ENCODE measurements at places on chromosomes 6 and 20.

GRCh38 chr6:15673666-15674065 is 10.8 kb upstream of the DTNBP1 start:
- no peak for DNase-seq

DNA sequence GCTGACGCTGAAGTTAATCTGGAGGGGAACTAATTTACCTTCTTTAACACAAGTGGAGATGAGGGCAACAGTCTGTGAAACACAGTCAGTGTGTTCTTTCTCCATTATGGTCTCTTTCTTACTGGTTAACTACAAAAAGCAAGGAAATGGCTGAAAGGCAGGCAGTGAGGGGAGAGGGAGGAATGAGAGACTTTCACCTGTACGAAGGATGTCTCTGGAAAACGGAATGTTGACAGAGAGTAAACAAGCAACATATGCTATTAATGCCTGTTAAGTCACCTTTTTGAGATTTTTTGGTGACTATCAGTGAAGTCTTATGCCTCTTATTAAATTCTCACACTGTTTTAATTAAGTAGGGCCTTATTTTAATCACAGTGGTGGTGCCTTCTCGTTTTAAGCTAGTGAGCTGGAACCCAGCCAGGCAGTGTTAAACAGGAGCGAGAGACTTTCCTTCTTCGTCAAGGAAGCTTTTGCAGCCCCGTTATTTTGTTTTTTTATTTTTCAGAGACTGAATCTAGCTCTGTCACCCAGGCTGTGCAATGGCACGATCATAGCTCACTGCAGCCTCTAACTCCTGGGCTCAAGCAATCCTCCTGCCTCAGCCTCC is 165.6 kb downstream of the ATXN1 start:
- no peak for DNase-seq

GRCh38 chr20:60862601-60863000 is 389.5 kb upstream of the CDH4 start:
- no peak for DNase-seq

DNA sequence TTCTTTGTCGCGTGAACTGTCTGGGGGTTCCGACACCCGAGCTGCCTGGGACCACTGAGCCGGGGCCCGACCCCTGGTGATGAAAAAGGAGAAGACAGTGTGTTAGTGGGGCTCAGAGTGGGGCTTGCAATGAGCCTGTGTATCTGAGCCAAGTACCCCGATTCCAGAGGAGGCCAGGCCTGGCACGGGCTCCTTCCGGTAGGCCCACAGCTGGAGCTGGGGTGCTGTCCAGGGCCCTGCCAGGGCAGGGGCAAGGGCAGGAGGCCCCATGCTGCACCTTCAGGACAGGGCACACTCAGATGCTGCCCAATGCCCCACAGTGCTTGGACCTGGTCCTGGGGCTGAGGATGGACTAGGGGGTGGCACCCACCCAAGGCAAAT is 89.4 kb downstream of the TAF4 start:
- DNase-seq = no peak

DNA sequence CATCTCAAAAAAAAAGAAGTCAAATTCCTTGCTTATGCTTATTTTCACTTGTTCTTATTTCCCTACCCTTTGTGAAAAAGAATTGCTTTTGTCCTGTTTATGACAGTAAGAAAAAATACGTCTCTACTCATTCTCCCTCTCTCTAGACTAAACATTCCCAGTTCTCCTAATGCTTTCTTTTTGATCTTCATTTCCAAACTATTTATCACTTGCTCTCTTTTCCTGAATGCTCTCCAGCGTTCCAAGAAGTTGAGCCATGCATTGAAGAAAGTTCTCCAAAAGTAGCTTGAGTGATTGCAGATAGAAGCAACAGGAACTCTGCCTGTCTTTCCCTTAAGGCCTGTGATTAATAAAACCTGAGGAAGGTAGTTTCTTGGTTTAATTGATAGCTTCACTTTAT is 53.1 kb upstream of the TMEM170B start:
- no peak for DNase-seq

- DNase-seq = no peak
These were observed 78.6 kb downstream of the LINC00237 start for GRCh38 chr20:21027569-21027968.

DNA sequence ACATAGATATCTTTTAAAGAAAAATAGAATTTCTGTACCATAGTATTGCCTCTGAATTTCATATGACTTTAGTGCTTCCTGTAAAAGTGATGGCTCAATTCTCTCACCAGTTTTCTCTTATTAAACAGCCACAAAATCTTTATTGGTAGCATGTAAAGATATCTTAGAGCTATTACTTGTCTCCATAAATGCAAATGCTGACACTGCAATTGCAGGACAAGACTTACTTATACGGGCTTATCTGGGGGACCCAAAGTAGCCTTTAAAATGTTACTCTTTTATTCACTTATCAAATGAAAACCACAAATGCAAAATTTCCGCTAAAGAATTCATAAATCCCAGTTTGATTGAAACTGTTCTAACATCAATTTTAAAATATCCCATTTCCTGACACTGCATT is 287.1 kb upstream of the SPTLC3 start:
- DNase-seq = no peak

DNA sequence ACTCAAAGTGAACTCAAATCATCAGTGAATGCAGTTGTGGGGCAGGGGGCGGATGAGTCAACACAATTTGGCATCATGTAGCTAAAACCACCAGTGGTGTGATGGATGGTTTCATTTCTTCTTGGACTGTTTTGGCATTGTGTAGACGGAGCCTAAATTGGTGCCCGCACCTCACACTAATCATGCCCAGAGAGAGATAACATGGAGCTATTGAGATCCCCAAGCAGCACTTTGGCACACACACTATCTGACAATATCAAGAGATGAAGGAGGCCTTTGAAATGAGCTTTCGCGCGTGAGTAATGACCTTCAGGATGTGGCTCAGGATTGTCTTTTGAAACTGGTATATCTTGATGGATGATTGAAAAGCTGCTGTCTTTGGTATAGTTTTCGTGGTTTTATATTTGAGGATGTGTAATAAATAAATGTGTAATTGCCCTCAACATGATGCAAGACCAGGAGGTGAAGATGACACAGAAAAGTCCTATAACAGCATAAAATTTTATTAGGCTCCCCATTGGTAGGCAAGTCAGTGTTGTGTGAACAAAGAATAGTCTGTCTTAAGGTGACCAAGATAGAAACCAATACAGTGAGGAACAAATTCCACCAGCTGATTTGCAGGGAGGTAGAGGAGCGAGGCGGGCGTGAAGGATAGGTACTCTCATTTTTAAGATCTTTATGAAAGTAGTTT is 174.2 kb downstream of the TSHZ2 start:
- DNase-seq = no peak

DNA sequence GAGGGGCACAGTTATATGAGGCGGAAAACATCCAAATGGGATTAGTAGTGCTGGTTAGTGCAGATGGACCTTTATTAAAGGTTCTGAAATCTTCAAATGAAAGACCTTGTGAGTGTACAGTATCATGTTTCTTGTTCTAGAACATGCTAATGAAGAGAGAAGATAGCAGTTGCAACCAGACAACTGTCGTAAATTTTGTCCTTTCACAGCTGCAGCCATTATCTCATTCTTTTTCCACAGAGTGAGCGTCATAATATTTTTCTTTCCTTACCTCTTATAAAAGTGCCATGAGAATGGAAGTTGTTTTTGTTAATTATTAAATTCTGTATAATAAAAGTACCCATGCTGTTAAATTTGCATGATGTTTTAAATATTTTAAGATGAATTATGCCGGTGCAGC is 4.4 kb upstream of the C6orf163 start:
- DNase-seq = no peak

GRCh38 chr6:79005497-79005896 is 72.6 kb downstream of the PHIP start:
- no peak for DNase-seq

- DNase-seq = no peak
These were observed 188.8 kb downstream of the TMEM242 start for GRCh38 chr6:157134402-157135047.

Measured in non-pigmented ciliary epithelial cell (primary cell).